ENCODE measurements at places on chromosomes 2 and 18.

DNA sequence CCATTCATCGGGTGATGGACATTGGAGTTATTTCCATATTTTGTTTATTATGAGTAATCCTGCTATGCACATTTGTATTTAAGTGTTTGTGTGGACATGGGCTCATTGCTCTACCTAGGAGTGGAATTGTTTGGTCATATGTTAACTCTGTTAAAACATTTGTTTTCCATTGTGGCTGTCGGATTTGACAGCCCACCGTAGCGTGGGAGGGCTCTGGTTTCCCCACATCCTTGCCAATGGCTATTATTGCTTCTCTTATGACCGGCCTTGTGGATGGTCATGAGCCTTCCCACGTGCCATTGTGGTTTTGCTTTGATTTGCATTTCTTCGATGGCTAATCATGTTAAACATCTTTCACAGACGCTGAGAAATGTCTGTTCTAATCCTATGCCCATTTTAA is 92.0 kb downstream of the ZNF236 start:
- no peak for DNase-seq

GRCh38 chr2:80548469-80548868 is 243.9 kb upstream of the LRRTM1 start:
- no peak for DNase-seq

- no peak for DNase-seq
Observed at GRCh38 chr2:158464426-158465281, 7.9 kb downstream of the PKP4 start.

DNA sequence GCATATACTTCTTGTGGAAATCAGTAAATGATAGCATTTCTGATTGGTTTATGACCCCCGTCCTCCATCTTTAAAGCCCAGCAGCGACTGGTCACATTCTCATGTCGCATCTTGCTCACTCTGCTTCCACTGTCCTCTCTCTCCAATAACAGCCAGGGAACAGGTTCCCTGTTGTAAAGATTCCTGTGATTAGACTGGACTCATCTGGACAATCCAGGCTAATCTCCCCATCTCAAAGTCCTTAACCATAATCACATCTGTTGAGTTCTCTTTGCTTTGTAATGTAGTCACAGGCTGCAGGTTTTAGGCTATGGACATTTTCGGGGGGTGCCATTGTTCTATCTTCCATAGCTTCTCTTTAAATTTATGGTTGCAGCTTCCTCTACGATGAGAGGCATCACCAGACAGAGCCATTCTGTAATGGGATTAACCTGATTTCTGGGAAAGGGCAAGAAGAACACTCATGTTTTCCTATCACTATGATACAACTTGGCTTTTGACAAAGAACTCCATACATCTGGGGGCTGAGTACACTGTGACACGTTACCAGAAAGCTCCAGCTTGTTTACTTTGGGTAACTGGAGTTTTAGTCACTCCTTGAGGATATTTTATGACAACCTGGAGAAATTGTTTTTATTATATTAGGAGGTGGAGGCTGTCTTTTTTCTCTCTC is 159.0 kb downstream of the NYAP2 start:
- DNase-seq: no peak

GRCh38 chr2:128269990-128270671 is 48.5 kb downstream of the HS6ST1 start:
- DNase-seq: no peak

- no peak for DNase-seq
Observed at GRCh38 chr2:239488125-239488524, 87.3 kb upstream of the HDAC4 start.

GRCh38 chr2:75896779-75897366 is 186.2 kb upstream of the GCFC2 start:
- no peak for DNase-seq

GRCh38 chr2:178076130-178076529 is 3.6 kb upstream of the PDE11A start:
- no peak for DNase-seq
